ENCODE measurements at places on chromosomes 16 and 17.

DNA sequence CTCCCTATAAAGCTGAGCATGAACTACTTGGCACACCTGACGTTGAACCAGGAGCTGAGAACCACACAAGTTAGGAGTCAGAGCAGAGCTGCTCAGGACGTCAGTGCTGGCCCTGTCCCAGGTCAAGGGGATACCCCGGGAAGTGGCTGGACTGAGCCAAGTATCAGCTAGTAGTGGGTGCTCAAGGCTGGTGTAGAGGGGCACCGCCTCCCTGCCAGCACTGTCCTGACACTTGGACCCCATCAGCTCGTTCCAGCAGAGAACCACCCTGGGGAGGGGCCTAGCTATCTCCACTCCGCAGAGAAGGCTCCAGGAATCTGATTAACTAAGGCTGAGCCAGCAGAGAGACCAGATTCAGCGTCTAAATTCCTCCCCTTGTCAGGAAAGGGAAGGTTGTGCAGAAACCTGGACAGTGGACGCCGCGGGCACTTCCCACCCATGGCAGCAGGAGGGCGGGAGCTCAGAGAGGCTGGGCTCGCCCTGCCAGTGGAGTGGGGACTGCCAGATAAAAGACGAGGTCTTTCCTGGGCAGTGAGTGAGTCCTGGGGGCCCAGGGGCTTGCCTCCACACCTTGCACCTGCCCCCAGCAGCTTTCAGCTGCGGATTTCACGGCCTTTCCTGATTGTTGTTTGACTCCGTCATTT lies 21.0 kb downstream of the C16orf90 start:
- DNase-seq, result no peak

GRCh38 chr17:63040816-63041215 lies 74.8 kb downstream of the TANC2 start:
- DNase-seq, result no peak

GRCh38 chr17:2295575-2295974 lies 8.0 kb downstream of the SMG6 start:
- DNase-seq, result no peak

DNA sequence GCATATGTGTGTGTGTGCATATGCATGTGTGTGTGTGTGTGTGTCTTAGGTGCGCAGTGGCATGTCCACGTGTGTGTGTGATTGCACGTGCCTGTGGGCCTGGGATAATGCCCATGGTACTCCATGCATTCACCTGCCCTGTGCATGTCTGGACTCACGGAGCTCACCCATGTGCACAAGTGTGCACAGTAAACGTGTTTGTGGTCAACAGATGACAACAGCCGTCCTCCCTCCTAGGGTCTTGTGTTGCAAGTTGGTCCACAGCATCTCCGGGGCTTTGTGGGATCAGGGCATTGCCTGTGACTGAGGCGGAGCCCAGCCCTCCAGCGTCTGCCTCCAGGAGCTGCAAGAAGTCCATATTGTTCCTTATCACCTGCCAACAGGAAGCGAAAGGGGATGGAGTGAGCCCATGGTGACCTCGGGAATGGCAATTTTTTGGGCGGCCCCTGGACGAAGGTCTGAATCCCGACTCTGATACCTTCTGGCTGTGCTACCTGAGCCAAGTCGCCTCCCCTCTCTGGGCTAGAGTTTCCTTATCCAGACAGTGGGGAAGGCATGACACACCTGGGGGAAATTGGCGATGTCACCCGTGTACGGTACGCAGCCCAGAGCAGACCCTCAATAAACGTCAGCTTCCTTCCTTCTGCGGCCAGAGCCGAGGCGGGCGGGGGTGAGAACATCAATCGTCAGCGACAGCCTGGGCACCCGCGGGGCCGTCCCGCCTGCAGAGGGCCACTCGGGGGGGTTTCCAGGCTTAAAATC lies 47.6 kb downstream of the IL21R start:
- DNase-seq, result peak; percentile 49

DNA sequence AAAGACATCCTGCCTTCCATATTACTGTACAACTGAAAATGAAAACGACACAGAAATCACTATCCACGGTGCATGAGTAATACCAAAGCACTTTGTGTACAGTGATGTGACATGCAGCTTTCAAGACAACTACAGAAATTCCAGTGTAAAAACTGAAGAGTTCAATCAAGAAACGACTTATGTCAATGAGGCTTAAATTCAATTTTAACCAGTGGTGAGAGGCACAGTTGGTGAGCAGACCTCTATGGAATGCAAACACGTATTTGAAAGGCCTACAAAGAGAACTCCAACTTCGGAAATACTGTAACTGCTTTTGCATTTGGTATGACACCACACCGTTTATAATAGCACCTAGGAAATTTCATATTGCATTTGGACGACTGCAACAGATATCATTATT lies 87.6 kb downstream of the USP31 start:
- DNase-seq, result no peak

GRCh38 chr17:74785096-74785980 lies 9.2 kb upstream of the NAT9 start:
- DNase-seq, result no peak

DNA sequence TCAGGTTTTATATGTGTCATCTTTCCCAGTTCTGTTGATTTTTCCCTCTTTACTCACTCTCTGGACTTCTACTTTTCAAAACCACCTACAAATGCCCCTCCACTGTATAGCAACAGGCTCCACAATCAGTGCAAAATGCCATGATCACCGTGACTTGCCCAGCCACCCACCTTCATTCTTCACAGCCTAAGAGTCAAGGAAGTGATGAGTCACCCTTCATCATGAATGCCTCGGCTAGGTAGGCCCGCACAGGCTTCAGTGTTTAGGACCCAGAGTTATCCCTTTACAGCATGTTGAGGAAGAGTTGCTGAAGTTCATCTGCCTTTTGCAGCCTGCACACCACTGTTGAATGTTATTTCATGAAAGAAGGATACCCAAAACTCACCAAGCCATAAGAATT lies 158.6 kb downstream of the PMP22 start:
- DNase-seq, result no peak

- DNase-seq, result no peak
These were observed 186.4 kb upstream of the ERCC4 start for GRCh38 chr16:13733561-13733960.

- no peak for DNase-seq
These were observed 6.2 kb upstream of the CES1 start for GRCh38 chr16:55839115-55839514.

DNA sequence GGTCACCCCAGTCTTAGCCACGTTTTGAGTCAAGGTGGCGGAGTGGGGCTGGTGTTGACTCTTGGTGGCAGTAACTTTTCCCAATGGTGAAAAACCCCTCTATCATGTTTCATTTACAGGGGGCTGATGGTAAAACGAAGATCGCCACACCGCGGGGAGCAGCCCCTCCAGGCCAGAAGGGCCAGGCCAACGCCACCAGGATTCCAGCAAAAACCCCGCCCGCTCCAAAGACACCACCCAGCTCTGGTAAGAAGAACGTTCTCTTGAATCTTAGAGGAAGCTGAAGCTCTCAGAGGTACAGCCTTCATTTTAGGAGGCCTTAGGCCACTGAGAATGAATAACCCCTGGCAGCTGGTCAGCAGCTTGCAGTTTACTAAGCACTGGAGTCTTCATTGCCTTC lies 7.7 kb upstream of the STH start:
- no peak for DNase-seq

- no peak for DNase-seq
These were observed 96.5 kb upstream of the CDH11 start for GRCh38 chr16:65218348-65218747.

DNA sequence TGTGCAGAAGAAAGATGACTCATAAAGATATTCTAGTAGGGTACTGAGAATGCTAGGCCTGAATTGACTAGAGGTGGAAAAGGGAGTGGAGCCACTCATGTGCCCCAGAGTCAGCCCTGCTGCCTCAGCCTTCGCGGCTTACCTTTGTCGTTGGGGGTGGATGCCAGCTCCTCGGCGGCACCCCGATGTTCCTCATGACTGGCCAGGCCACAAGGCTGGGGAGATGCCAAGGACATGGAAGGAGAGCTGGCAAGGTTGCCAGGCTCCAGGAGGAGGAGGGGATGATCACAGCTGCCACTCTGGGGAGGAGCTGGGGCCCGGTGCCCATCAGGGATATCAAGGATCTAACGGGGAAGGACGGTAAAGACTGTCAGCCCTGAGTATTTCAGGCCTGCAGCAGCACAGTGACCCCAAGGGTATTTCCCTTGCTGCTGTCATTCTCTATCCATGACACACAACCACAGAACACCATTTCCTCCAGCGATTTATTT lies 9.7 kb upstream of the SLC35B1 start:
- DNase-seq, result no peak

DNA sequence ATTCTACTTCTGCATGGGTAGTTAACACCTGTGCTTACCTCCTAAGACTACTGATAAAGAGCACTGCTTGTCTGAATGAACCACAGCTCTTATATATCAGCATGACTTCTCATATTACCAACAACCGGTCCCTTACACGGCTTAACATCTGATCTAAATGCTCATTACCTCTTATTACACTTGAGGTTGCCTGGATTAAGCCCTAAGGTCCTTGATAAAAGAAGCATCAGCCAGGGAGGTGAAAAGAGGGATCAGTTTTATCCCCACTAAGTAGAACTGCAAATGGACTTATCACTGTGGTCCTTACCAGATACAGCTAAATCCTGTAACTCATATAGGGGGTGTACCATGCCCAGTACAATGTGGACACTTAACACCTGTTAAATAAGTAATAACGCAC lies 8.2 kb upstream of the RSKR start:
- DNase-seq, result no peak

GRCh38 chr16:89052890-89053724 lies 40.5 kb upstream of the ACSF3 start:
- no peak for DNase-seq

DNA sequence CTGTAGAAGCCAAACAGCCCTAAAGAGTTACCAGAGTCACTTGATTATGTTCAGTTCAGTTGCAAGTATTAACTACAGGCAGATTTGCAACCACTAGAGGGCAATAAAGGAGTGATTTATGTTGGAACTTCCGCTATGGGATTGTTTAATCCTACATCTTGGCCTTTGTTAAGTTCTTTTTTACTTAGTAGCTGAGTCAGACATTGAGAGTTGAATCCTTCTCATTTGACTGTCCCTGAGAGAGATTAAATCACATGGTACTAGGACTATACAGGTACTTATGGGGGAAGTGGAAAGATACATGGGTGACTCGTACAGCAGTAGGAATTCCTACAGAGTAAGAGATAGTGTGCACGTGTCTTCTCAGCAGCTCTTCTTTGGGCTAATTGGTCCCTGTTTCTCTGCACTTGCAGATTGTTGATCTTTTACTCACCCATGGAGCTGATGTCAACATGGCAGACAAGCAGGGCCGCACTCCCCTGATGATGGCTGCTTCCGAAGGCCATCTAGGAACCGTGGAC lies 40.3 kb downstream of the CYB561 start:
- DNase-seq, result peak; percentile 23

GRCh38 chr17:58399974-58400373 lies 17.4 kb downstream of the RNF43 start:
- DNase-seq, result no peak

DNA sequence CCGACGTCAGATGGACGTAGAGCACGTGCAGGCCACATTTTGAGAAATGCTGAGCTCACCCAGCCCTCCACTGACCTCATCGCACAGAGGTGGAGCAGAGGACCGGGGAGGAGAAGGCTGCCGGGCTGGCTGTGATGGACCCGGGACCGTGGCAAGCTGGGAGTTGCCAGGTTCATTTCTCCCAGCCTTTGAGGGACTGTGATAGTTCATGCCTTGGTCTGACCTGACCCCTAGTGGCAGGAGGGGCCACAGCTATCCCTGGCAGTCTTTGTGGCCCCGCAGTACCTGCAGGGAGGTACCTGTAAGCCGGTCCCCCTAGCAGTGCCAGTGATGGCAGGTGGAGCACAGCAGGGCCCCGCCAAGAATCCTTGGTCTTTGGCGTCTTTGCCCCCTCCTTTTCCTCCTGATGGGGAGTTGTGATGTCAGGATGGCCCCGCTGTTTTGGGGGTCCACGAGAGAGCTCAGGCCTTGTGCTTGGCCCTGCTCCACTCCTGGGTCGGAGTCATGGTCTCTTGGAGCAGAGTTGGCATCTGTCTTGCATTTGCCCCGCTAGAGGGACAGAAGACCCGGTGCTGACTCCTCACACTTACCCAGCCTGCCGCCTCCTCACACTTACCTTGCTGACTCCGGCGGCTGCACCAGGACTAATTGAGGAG lies 50.4 kb downstream of the OR1D5 start:
- DNase-seq, result peak; percentile 44

GRCh38 chr16:1758923-1759322 lies 12.4 kb downstream of the NME3 start:
- no peak for DNase-seq

DNA sequence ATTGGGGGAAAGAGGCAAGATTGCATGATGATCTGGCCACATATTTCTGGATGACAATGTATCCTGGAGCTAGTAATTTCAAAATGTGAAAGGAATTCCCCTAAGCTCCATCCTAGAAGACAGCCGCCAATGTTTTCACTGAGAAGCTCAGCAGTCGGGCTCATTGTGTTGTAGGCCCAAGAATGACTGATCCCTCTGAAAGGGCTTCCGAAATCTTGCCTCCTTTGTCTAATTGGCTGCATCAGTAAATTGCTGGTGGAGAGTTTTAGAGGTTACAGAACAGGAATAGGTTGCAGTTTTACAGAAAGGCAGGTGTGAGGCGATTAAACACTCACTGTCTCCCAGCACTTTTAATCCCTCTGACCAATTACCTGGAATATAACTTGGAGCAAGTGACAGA lies 464.1 kb upstream of the SALL1 start:
- DNase-seq, result no peak

GRCh38 chr17:45361976-45362375 lies 45.2 kb upstream of the MAP3K14 start:
- DNase-seq, result no peak

DNA sequence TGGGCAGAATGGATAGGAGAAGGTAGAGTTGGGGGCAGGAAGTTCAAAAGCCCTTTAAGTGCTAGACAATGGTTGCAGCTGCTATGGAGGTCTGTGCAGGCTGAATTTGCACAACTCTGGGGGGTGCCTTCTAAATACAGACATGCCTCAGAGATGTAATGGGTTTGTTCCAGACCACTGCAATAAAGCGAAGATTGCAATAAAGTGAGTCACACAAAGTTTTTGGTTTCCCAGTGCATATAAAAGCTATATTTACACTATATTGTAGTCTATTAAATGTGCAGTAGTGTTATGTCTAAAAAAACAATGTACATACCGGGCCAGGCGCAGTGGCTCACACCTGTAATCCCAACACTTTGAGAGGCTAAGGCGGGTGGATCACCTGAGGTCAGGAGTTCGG lies 60.5 kb upstream of the MYOCD start:
- DNase-seq, result no peak

DNA sequence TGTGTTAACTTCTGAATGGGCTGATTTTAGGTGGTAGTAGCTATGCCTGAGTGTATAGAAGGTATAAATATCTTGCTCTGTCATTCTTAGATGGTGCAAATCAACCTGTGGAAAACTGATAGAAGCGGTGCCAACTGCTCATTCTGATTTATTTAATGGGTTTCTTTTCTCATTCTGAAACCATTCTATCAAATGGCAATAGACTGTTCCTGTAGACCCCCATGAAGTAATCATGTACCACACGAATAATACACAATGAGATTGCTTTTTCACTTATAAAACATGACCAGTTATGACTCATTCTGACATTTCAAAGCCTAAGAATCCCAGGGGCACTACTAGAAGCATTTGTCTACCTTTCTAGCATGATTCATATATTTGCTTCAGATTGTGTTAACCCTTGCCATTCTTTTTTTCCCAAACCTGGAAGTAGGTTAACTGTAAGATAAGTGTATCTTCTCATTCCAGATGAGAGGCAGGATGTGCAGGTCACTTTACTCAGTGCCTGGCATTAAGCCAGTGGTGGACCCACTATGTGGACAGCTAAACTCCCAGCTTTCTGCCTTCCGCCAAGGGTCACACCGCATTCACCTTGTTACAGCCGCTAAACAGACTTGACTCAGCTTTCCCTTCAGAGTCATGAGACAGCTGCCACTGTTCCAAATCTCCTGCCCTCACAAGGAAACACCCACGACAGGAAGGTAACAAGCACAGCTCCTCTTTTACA lies 16.4 kb upstream of the SLC16A11 start:
- no peak for DNase-seq
